Activated CD4-positive, alpha-beta memory T cell treated with anti-CD3 and anti-CD28 coated beads, Interleukin-2, amount 10 ng/mL, durations not matched to agents 7 days and 5 days (primary cell): ENCODE measurements at places on chromosomes 16 and 17. TPM values are rescaled to one million over a fixed set of nuclear protein-coding genes. Genes with fewer than 3 reads are reported as not detected.

Gene NKD1
- 1.9 TPM for total RNA-seq

Gene PRCD
- total RNA-seq = not detected

Gene GJC1
- total RNA-seq = 0.78 TPM

Gene TEKT3
- total RNA-seq = 0.25 TPM

GRCh38 chr16:57324749-57325148 lies 33.8 kb upstream of the CCL22 start:
- H3K36me3 ChIP-seq = no peaks in the 10 kb centered on the region
- DNase-seq = no peak
- H3K4me1 ChIP-seq = peaks cover under 1% of the 10 kb centered on the region
- no peak overlapping the region for H3K27ac ChIP-seq
- H3K27me3 ChIP-seq = peaks cover 3% of the 10 kb centered on the region

- DNase-seq = no peak
- peaks cover 4% of the 10 kb centered on the region for H3K27me3 ChIP-seq
- H3K4me1 ChIP-seq = peaks cover 25% of the 10 kb centered on the region
- H3K4me3 ChIP-seq = no peak overlapping the region
- no peak overlapping the region for H3K27ac ChIP-seq
- no peaks in the 10 kb centered on the region for H3K36me3 ChIP-seq
Measured at GRCh38 chr17:47225436-47225858, 16.3 kb downstream of the MYL4 start.

DNA sequence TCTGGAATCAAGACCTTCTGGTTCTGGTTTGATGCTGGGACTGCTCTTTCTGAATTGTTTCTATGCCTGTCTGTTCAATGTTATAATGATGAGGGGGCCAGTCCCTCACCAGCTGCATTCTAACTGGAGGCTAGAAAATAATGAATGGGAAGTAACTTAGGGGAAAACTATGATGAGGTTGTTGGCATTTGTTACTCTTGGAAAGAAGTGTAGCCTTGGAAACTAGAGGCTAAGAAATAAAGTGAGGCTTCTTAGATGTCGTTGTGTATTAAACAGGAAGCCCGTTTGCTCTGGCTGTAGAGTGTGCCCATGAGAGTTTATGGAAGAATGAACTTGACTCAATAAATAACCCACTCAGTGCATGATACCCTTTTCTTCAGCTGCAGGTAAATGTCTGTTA lies 140.8 kb downstream of the PRKCA start:
- H3K27ac ChIP-seq = no peak overlapping the region
- H3K4me3 ChIP-seq = no peak overlapping the region
- DNase-seq = no peak
- H3K36me3 ChIP-seq = peaks cover 40% of the 10 kb centered on the region
- no peaks in the 10 kb centered on the region for H3K27me3 ChIP-seq
- H3K4me1 ChIP-seq = peaks cover 9% of the 10 kb centered on the region

DNA sequence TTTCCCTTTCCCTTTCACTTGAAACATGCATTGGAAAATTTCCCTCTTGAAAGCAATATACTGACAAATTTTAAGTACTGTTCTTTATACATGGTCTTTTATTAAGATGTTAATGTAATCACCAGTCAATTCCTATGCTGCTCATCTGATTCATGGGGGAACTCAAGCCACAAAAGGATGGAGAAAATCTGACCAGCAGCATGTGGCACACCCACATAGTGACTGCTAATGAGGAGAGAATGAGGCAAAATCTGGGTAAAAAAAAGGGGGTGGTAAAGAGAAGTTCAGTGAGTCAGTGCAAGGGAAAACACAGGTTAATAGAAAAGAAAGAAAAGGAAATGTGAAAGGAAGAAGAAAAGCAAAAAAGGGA lies 11.3 kb downstream of the RFFL start:
- H3K4me1 ChIP-seq = peaks cover 58% of the 10 kb centered on the region
- H3K27me3 ChIP-seq = no peaks in the 10 kb centered on the region
- no peak for DNase-seq

- H3K36me3 ChIP-seq = peaks cover 39% of the 10 kb centered on the region
- peaks cover 48% of the 10 kb centered on the region for H3K4me1 ChIP-seq
- no peaks in the 10 kb centered on the region for H3K27me3 ChIP-seq
- no peak overlapping the region for H3K27ac ChIP-seq
- DNase-seq = no peak
- H3K4me3 ChIP-seq = no peak overlapping the region
Measured at GRCh38 chr17:2198927-2199326, 104.7 kb downstream of the SMG6 start.

DNA sequence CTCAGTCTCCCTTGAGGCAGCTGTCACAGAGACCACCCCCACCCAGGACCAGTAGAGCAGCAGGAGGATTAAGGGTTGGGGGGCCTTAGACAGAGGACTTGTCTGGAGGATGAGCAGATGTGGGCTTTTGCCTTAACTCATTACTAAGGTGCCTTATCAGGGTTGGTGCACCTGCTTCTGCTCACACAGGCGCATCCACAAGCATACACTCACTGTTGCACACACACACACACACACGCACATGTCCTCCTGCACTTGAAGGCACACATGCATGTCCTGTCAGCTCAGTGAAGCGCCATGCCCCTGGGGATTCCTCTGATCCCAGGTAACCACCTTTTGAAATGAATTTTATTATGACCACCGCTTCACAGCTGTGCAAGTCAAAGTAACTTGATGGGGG lies 1.2 kb downstream of the GFAP start:
- H3K27me3 ChIP-seq = peaks cover 35% of the 10 kb centered on the region
- no peak overlapping the region for H3K4me3 ChIP-seq
- H3K27ac ChIP-seq = no peak overlapping the region
- DNase-seq = no peak
- peaks cover 12% of the 10 kb centered on the region for H3K4me1 ChIP-seq

- H3K36me3 ChIP-seq = no peaks in the 10 kb centered on the region
- peaks cover 2% of the 10 kb centered on the region for H3K27me3 ChIP-seq
- H3K27ac ChIP-seq = no peak overlapping the region
- H3K4me3 ChIP-seq = no peak overlapping the region
- peaks cover 32% of the 10 kb centered on the region for H3K4me1 ChIP-seq
Measured at GRCh38 chr17:57899822-57900221, 50.0 kb upstream of the MRPS23 start.

- H3K27ac ChIP-seq = no peak overlapping the region
- no peak overlapping the region for H3K4me3 ChIP-seq
- H3K36me3 ChIP-seq = peaks cover 35% of the 10 kb centered on the region
- no peaks in the 10 kb centered on the region for H3K4me1 ChIP-seq
- H3K27me3 ChIP-seq = no peaks in the 10 kb centered on the region
- DNase-seq = peak; percentile 45
Measured at GRCh38 chr17:35612924-35613521, 25.9 kb downstream of the AP2B1 start.

DNA sequence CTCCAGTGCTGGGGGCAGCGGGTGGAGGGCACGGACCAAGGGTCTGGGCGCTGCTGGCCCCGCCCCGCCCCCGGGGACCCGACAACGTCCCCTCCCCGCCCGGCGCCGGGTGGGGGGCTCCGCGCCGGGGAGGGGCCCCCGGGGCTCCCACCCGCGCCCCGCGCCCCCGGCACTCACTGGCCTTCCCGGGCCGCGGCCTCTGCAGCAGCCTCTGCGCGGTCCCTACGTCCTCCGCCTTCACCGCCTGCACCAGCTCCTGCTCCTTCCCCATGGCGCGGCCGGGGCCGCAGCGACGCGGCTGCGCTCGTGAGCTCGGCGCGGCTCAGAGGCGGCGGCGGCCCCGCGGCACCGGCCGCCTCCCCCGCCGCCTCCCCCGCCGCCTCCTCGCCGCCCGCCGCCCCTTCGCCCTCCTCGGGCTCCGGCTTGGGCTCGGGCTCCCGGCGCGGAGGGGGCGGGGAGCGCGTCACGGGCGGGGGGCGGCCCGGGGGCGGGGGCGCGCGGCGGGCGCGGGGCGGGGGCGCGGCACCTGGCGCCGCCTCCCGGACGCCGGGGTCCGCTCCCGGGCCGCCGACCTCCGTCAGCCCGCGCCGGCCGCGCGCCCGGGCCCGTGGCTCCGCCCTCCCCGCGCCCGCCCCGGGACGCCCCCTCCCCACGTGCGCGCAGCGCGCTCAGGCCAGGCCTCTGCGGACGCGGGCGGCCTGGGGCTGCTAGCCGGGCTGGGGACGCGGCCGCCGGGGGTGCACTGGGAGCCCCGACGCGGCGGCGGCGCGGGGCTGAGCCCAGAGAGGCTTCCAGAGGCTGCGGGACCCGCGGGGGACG lies at the start of gene CASKIN1:
Gene CASKIN1 (minus strand): TSS at position 444 of the 819 bp plus-strand sequence. CDS start 173 bp downstream, at position 271.
- H3K36me3 ChIP-seq = no peaks in the 10 kb centered on the region
- DNase-seq = no peak
- H3K4me1 ChIP-seq = peaks cover 3% of the 10 kb centered on the region
- no peak within 1 kb of the TSS for H3K4me3 ChIP-seq

GRCh38 chr16:87539113-87539512 lies 46.3 kb upstream of the ZCCHC14 start:
- H3K4me1 ChIP-seq = peaks cover 5% of the 10 kb centered on the region
- no peak overlapping the region for H3K4me3 ChIP-seq
- DNase-seq = no peak
- no peak overlapping the region for H3K27ac ChIP-seq
- H3K36me3 ChIP-seq = no peaks in the 10 kb centered on the region
